ENCODE measurements at places on chromosomes 16 and 17.

- no peak for DNase-seq
Observed at GRCh38 chr17:64115043-64115698, 14.8 kb downstream of the ERN1 start.

GRCh38 chr16:66588981-66589713 lies 9.9 kb downstream of the CMTM2 start:
- DNase-seq: peak; percentile 80

GRCh38 chr16:77551357-77551756 lies 116.5 kb upstream of the ADAMTS18 start:
- no peak for DNase-seq

- DNase-seq: no peak
Observed at GRCh38 chr16:1366712-1367299, 15.1 kb downstream of the GNPTG start.

DNA sequence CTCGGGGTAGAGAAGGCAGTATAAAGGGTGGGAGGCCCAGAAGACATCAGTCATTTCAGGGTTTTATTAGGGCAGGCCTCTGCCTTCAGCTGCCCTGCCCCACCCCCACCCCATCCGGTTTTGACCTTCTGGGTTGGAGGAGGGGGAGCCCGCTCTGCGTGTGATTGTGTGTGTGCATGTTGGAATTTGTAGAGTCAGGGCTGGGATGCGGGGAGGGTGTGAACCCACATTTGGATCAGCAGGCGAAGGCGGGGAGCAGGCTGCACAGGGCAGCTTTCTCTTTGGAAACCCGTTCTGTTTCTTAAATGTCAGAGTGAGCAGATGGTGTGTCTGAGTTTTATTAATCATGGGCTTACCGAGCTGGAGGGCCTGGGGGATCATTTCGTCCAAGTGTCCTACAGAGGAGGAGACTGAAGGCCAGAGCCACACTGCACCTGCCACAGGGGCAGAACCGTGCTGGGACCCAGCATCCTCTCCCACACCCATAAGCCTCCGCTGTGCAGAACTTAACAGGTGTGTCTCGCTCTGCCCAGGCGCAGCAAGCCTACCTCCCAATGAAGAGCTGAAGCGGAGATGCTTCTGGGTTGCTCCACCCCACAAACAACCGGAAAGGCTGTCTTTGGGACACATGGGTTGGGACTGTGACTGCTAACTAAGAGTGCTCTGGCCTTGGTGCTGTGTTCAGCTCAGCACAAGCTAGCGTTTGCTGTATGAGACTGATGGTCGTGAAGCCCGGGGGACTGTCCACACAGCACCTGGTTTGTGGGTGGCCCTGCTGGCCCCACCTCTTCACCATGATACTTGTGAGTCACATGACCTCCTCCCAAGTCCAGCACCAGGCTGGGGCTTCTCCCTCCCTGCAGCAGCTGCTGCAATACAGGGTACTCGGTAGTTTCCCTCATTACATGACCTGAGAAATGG lies 70.9 kb upstream of the GSE1 start:
- DNase-seq: no peak

GRCh38 chr17:11170881-11171280 lies 70.1 kb upstream of the SHISA6 start:
- no peak for DNase-seq

- peak; percentile 9 for DNase-seq
Observed at GRCh38 chr17:4498461-4499397, at the start of gene SPNS2. Gene SPNS2 (plus strand): TSS chr17:4498881. CDS start chr17:4499048, 167 bp downstream.

- peak; percentile 55 for DNase-seq
Observed at GRCh38 chr17:67629971-67630320, 87.8 kb upstream of the NOL11 start.

DNA sequence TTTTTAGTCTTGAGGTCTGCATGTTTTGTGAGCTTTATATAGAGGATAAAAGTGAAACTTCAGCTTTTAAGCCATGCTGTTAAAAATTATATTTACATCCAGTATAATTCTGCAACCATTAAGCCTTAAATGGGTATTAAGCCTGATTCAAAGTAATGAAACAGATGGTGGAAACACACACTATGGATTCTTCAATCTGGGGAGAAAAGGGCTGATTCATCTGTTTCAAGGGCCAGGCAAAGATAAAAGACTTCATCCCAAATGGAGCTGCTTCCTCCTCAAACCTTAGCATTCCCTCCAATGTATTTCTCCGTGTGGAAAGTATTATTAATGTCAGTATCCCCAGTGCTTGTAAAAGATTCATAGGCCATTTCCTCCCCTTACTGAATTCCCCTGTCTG lies 367.4 kb upstream of the ZFHX3 start:
- no peak for DNase-seq

- DNase-seq: no peak
Observed at GRCh38 chr17:77786090-77786489, 172.4 kb upstream of the TNRC6C start.

DNA sequence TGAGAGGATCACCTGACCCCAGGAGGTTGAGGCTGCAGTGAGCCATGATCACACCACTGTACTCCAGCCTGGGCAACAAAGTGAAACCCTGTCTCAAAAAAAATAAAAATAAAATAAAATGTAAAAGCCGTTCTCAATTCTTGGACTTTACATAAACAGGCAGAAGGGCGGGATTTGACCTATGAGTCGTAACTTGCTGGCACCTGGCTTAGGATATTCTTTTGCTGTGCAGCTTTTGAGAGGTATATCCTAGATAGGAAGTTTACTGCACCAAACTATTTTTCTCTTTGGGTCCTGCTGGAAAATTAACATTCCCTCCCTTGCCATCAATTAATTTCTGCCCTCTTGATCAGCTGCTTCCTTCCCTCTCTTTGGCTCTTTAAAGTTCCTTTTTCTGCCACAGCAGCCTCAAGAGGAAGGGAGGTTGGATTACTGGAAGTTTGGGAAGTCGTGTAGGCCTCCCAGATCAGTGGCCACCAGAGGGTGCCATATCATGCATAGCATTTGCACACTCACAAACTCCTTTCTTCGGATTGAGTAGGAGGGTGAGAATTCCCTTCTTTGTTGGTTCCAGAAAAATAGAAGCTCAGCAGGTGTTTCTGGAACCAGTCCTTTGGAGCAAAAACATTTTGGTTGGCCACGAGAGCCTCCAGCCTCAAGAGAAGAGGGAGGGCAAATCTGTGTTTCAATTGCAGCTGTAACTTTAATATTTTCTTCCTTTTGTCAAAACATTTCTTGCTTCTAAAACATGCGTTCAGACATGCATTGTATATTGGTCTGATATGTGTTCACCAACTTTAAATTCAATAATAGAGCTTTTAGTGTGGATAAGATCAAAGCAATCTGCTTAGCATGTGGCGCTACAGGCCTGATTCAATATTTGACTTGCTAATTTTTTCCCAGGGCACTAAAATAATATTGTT lies 147.3 kb downstream of the CCDC182 start:
- DNase-seq: peak; percentile 84

GRCh38 chr16:85568519-85568918 lies 44.6 kb upstream of the GSE1 start:
- DNase-seq: no peak

DNA sequence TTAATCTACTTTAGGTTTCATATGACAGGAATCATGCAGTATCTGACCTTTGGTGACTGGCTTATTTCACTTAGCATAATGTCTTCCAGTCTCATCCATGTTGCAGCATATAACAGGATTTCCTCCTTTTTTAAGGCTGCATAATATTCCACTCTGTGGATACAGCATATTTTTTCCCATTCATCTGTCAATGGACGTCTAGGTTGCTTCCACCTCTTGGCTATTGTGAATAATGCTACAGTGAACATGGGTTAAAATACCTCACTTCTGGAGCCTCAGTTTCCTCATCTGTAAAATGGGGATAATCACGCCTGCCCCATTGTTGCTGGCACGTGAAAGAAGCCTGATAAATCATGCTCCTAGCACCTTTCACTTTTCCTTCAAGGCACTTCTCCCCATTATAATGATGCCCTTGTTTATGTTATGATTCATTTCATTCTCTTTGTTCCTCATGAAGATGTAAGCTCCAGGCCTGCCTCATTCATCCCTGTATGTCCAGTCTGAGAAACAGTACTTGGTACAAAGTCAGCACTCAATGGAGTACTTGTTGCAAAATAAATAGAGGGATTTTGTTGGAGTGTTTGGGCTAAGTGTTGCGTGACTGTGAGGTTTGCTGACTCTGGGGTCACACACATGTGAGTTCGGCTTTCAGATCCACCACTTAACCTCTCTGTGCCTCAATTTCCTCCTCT lies 59.6 kb downstream of the ABAT start:
- no peak for DNase-seq

DNA sequence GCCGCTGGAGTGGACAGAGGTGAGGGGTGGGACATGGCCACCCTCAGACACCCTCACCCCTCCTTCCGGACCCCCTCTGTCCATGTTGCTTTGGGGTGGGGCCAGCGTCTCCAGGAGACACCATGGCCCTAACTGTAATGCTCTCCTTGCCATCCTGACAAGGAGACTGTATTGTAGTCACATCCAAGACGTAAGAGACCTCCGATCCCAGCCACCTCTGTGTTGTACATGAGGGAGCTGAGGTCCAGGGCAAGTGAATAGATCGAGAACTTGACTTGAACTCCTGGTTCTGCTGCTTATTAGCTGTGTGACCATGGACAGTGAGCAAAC lies 30.2 kb downstream of the POLR3E start:
- no peak for DNase-seq
